ENCODE measurements at places on chromosomes 11 and 22.

DNA sequence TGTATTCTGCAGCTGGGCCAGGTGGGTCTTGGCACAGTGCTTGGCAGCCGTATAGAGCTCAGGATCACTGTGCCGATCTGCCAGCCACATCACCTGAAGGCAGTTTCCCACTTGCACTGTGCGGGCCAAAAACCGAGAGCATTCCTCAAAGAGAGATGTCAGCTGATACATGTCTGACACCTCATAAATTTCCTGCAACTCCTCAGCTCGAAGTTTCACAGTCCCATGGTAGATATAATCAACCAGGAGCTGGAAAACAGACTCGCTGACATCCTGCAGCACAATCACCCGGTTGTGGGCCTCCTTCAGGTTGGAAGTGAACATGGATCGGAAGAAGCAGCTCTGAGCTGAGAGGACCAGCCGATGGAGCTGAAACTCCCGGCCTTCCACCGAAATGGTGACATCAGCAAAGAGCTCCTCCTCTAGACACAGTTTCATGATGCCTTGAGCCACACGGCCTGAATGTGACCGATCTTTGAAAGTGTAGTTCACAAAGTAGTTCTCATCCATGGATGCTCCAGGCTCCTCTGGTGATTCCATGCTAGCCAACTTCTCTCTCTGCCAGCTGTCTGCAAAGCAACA, 1.2 kb downstream of the KBTBD4 start:
- peak; percentile 49 for DNase-seq

GRCh38 chr22:19207401-19207808, 28.9 kb upstream of the SLC25A1 start:
- no peak for DNase-seq

DNA sequence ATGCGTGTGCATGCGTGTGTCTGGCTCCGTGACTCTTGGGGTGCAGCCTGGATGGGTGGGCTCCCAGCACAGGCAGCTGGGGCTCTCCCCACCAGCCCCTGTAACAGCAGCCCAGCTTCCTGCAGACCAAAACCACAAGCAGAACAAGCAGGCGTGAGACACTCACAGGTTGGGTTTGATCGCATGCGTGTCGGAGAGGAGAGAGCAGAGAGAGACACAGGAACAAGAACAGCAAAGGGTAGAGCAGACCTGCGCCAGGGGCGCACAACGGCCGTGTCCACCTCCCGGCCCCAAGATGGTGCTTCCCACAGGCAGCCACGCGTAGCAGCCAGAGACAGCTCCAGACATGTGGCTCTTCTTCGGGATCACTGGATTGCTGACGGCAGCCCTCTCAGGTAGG, at the start of gene CD6:
Gene CD6 (plus strand): TSS at position 161 of the 400 bp plus-strand sequence. CDS start 186 bp downstream, at position 347.
- DNase-seq: no peak

DNA sequence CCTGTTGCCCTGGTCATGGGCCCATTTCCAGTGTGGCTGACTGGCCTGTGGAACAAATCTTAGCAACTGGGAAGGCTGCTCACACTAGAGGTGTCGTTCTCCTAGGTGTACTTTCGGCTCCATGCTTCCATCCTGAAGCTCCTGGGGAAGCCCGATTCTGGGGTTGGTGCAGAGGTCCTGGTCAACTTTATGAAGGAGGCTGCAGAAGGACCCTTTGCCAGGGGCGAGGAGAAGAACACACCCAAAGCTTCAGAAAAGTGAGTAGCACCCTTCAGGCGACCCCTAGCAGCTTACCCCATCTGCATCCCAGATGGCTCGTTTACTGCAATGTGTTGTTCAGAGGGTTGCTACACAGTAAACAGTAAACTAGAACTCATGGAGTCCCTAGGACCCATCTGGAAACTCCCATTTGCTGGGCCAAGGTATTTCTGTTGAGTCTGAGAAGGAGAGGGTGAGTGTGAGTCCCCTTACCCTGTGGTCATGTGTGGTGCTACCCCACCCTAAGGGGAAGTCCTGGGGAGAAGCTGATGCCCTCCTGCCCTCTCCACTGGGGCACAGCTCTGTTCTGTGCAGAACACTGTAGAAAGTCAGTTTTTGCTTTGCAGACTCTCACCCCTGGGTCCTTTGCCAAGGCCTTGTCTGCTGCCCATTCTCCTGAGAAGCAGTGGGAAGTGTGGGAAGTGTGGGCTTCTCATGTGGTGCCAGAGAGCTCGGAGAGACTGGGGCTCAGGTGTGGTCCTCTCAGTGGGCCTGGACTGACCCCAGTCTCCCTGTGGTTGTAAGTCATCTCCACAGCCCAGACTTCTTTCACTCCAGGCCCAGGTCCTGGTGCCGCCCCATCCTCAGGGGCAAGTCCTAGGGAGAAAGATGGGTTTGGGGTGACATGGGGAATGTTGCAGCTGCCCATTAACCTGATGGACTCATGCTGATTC, 85.0 kb downstream of the CABIN1 start:
- no peak for DNase-seq

- DNase-seq: no peak
Measured at GRCh38 chr22:40198733-40199132, 21.0 kb downstream of the TNRC6B start.

- DNase-seq: no peak
Measured at GRCh38 chr11:106463796-106464201, 386.3 kb downstream of the AASDHPPT start.

DNA sequence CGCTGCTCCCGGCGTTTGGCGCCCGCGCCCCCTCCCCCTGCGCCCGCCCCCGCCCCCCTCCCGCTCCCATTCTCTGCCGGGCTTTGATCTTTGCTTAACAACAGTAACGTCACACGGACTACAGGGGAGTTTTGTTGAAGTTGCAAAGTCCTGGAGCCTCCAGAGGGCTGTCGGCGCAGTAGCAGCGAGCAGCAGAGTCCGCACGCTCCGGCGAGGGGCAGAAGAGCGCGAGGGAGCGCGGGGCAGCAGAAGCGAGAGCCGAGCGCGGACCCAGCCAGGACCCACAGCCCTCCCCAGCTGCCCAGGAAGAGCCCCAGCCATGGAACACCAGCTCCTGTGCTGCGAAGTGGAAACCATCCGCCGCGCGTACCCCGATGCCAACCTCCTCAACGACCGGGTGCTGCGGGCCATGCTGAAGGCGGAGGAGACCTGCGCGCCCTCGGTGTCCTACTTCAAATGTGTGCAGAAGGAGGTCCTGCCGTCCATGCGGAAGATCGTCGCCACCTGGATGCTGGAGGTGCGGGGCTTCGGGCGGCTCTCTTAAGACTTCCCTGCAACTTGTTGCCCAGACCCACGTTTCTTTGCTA, at the start of gene CCND1:
Gene CCND1 (plus strand): TSS at position 162 of the 587 bp plus-strand sequence. CDS start 158 bp downstream, at position 320.
- peak; percentile 89 for DNase-seq

GRCh38 chr11:66322732-66323427, 6.0 kb upstream of the CD248 start:
- DNase-seq: no peak

Data from EL (cell line).